ENCODE measurements at places on chromosomes 1 and 21. TPM values are rescaled to one million over a fixed set of nuclear protein-coding genes. Genes with fewer than 3 reads are reported as not detected.

ZFYVE9 gene
- total RNA-seq: 16.1 TPM

CRABP2 gene
- total RNA-seq: 1.5 TPM

KCNJ10 gene
- total RNA-seq: 0.15 TPM

KAZN gene
- 12.6 TPM for total RNA-seq

F13B gene
- total RNA-seq: not detected

TEDDM1 gene
- total RNA-seq: not detected

LCA5L gene
- total RNA-seq: 0.82 TPM
